ENCODE measurements at places on chromosomes 11 and 22.

- no peak for DNase-seq
Observed at GRCh38 chr11:35330931-35331330, 88.4 kb downstream of the SLC1A2 start.

GRCh38 chr11:8671651-8672062 is 10.8 kb downstream of the TRIM66 start:
- no peak for DNase-seq

- DNase-seq = no peak
Observed at GRCh38 chr11:111986589-111986988, 38.6 kb upstream of the DLAT start.

GRCh38 chr11:12409621-12410005 is 32.2 kb downstream of the PARVA start:
- DNase-seq = no peak

- no peak for DNase-seq
Observed at GRCh38 chr22:37459206-37459605, 27.0 kb downstream of the MFNG start.

DNA sequence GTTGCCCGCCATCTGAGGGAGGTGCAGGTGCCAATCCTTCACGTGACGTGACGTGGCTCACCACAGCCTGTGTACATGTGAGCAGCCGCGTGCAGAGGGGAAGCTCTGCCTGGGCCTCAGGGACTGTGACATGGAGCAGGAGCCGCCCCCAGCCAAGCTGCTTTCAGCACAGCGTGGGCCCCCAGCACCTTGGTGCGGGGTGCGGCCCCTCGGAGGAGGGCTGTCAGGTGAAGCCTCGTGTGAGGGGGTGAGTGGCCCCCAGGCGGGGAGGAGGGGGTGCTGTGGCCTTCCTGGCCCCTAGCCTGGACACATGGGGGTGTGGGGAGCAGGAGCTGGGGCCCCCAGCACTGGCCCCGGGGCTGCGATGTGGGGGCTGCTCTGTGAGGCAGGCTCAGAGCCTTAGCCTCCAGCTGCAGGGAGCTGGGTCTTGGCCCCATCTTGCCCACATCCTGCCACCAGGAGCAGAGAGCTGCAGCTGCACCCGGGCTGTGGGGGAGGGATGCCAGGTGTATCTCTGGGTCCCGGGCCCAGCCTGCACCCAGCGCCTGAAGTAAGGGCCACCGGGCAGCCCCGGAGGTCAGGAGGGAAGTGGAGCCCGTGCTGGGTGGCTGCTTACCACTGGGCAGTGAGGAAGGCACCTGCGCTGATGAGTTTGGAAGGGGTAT is at the start of gene ADORA2A:
ADORA2A (plus strand) TSS at position 100 of the 665 bp plus-strand sequence. CDS start 5,806 bp downstream, outside the sequence.
- DNase-seq = no peak

DNA sequence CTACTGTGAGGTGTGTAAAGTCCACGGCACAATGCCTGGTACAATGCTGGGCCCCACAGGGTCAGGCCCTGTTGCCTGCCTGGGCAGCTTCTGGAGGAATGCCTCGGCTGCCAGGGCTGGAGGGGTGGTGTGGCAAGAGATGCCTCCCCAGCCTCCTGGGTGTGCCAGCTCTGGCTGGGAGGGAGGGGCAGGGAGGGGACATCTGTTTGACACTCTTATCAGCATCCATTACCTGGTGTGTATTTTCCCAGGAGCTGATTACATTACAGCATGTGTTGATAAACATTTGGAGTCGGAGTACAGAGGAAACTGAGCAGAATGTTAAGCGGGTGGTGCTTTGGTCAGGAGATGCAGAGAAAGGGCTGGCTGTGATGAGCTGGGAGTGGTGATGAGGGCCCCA is 11.0 kb upstream of the NECTIN1 start:
- DNase-seq = no peak

- DNase-seq = no peak
Observed at GRCh38 chr22:25494774-25495173, 69.7 kb upstream of the GRK3 start.

DNA sequence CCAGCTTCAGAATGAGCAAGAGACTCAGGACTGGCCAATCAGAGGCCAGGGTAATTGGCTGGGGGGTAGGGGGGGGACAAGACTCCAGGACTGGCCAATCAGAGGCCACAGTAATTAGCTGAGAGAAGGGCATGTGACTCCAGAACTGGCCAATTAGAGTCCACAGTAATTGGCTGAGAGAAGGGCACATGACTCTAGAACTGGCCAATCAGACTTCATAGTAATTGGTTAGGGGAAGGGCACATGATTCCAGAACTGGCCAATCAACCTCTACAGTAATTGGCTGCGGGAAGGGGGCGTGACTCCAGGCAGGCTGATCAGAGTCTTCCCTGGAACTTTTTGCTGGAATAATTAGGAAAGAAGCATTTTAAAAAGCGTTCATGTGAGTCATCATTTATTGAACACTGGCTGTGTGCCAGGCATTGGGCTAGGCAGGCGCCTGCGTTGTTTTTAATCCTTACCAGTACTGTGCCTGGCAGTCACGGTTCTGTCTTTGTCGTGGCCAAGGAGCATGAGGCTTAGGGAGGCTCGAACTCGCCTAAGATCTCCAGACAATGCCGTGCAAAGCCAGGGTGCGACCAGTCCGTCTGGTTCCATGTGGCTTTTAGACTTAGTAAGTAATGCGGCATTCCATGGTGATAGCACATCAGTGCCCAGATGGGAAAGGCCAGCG is 508.1 kb downstream of the TBC1D22A start:
- no peak for DNase-seq

GRCh38 chr11:1163911-1164735 is 6.4 kb downstream of the MUC5AC start:
- no peak for DNase-seq

- DNase-seq = no peak
Observed at GRCh38 chr11:11545285-11546275, 76.2 kb downstream of the GALNT18 start.

DNA sequence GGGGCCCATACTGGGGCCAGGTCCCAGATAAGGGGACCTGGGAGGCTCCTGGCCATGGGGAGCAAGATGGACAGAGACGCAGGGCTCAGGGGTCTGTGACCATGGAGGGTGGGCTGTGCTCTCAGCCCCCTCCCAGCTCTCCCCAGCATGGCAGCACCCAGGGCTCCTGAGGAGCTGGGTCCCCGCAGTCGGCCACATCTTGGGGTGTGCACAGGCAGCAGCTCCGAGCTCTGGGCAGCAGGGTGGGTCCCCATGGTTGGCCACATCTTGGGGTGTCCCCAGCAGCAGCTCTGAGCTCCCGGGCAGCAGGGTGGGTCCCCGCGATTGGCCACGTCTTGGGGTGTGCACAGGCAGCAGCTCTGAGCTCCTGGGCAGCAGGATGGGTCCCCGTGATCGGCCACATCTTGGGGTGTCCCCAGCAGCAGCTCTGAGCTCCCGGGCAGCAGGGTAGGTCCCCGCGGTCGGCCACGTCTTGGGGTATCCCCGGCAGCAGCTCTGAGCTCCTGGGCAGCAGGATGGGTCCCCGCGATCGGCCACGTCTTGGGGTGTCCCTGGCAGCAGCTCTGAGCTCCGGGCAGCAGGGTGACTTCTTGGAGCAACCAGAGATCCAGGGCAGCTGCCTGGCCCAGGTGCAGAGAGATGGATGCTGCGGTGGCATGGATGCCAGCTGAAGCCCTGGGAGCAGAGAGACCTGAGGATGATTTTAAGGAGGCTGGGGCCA is 18.3 kb upstream of the MUC5B start:
- DNase-seq = no peak

- DNase-seq = peak; percentile 7
Observed at GRCh38 chr22:22721681-22722354, 77.4 kb downstream of the GGTLC2 start.

- DNase-seq = no peak
Observed at GRCh38 chr22:27154717-27155116, 497.3 kb downstream of the MIAT start.

DNA sequence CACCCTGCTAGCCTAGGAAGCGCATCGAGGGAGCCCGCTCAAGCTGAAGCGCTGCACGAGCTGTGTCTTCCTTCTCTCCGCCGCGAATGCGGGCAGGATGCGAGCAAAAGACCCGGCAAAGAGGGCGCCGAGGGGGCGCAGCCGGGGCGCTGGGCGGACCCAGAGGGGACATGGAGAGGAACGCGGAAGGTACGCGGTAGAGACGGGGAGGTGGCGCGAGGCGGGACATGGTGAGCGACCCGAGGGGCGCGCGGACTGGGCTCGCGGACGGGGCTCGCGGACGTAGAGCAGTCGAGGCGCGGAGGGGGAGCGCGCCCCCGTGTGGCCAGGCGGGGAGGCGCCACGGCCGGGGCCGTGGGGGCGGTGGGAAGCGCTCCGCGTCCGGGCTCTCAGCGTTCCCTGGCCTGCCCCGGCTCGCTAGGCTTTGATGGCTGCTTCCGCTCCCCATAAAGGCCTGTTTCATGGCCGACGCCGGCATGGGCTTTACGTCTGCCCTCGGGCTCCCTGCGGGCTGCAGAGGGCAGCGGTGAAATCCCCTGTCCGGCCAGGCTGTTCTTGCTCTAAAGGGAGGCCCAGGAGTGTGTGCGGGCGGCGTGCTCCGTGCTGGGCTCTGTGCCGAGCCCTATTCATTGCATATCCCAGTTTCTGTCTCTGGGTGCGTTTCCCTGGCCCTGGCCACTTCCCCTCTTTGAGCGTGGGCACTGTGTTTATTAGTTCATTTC is 31.2 kb upstream of the TRIM29 start:
- DNase-seq = no peak

DNA sequence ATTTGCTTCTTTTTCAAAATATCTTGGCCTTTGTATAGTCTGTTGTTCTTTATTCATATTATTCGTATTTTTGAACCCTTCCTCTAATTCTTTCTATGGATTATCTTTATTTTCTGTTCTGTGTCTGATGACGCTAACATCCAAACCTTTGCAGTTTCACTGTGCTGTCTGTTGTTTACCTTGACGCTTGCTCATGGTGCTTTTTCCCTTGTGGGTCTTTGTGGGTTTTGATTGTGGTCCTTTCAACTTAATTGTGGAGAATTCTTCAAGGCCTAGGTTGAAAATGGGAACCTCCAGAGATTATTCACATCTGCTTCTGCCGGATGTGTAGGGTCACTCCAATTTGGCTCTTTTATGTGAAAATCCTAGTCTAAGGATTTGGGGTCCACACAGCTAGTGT is 34.6 kb downstream of the PARVG start:
- DNase-seq = no peak

DNA sequence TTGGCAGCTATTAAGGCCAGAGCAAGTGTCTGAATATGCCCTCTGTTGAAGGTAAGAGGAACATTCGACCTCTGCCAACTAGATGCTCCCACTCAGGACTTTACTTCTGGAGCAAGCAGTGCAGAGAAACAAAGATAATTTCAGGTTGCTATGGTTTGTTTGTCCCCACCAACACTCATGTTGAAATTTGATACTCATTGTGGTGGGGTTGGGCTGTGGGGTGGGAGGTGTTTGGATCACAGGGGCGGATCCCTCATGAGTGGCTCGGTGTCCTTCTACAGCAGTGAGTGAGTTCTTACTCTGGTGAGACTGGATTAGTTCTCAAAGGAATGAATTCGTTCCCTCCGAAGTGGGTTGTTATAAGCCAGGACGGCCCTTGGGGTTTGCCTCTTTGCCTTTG is 12.0 kb downstream of the OR8A1 start:
- no peak for DNase-seq

GRCh38 chr11:77232242-77232641 is 69.2 kb downstream of the GDPD4 start:
- no peak for DNase-seq

DNA sequence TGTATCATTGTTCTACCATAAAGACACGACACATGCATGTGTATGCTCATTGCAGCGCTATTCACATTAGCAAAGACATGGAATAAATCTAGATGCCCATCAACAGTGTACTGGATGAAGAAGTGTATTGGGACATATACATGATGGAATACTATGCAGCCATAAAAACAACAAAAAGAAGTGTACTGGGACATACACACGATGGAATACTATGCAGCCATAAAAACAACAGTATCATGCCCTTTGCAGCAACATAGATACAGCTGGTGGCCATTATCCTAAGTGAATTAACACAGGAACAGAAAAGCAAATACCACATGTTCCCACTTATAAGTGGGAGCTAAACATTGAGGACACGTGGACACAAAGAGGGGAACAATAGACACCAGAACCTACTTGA is 22.7 kb downstream of the ARL14EP start:
- DNase-seq = no peak

- DNase-seq = no peak
Observed at GRCh38 chr22:46653596-46653995, 33.4 kb downstream of the GRAMD4 start.

- no peak for DNase-seq
Observed at GRCh38 chr11:786235-787083, 3.4 kb downstream of the CEND1 start.

GRCh38 chr11:112615891-112616290 is 345.3 kb upstream of the NCAM1 start:
- no peak for DNase-seq

- DNase-seq = no peak
Observed at GRCh38 chr11:75040167-75040770, 51.5 kb downstream of the NEU3 start.

DNA sequence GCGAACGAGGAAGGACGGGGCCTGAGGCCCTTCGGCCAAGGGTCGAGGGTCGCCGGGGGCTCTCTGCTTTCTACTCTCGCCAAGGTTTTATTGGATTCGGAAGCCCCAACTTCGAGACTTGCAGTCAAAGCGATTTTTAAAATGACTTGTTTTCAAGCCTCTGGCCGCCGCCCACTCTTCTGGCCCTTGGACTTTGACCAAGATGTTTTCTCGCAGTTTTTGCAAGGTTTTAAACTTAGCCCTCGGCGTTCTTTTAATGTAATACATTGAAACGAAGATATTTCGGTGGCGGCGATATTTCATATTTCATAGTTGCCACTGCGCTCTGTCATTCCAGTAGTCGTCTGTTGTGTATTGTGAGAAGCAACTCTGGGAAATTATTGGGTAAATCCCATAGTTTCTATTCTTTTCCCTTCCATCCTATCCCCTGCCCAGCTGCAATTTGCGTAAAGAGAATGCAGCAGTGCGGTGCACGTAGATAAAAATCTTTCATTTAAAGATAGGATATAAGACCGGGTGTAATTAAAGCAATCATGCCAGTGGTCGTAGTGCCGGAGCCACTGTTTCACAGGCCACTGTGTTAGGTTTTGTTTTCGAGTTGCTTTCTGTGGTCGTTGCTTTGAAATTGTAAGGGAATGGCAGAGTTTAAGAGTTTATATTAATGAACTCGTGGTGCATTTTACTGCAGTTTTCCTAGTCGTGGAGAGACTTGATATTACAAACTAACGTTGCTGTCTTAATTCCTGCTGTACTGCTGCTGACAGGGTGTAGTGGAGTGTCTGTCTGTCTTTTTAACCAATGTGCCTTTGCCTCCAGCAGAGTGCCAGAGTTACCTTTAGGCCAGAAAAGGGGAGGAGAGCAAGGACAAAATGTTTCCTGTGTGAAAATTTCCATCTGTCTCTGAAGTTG is 702 bp downstream of the BIRC2 start:
- DNase-seq = peak; percentile 51

GRCh38 chr11:13859892-13860291 is 102.6 kb upstream of the SPON1 start:
- DNase-seq = no peak

DNA sequence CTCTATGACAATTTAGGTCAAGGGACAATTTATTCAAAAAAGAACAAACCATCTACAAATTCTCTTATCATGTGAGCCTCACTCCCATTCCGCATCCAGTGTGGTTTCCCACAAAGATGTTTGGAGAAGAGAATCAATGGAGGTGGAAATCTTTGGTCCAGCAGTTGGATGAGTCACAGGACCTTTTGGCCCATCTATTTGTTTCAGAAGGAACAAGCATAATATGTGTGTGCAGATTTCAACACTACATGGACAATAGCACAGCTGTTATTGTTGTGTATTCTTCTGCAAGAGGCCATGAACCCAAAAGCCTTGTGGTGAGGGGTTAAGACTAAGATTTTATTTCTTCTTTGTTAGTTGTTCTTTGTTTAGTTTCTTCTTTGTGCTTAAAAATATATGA is 61.6 kb downstream of the OR10A6 start:
- DNase-seq = no peak

Measured in left renal cortex interstitium (tissue), 4 donors.